ENCODE measurements at places on chromosomes 11 and 22.

DNA sequence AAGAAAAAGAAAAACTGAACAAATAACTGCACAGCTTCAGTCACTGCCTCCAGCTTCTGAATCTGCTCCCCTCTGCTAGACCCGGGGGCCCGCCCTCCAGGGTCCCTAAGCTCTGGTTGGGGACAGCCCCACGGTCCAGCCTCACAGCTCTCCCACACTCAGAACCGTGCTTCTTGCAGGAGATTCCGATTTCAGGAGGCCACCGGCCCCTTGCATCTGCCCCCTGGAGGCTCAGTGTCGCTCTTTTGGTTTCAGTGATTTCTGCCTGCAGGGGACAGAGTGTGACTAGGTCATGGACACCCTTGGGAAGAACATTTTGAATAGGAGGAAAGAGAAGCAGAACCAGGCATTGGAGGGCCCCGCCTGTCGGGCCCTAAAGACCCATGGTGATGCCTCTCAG lies 23.1 kb upstream of the RPS3 start:
- no peak for DNase-seq

DNA sequence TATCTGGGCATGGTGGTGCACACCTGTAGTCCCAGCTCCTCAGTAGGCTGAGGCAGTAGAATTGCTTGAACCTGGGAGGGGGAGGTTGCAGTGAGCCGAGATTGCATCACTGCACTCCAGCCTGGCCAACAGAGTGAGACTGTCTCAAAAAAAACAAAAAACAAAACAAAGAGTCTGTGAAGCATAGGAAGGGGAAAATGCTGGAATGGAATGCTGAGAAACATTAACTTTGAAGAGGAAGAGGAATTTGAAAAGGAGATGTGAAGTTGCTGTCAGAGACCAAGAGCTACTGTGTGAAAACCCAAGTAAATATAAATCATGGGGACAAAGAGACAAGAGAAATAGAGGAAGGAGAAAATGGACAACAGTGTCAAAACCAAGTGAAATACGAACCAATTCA lies 455.1 kb upstream of the ARHGAP42 start:
- DNase-seq, result no peak

DNA sequence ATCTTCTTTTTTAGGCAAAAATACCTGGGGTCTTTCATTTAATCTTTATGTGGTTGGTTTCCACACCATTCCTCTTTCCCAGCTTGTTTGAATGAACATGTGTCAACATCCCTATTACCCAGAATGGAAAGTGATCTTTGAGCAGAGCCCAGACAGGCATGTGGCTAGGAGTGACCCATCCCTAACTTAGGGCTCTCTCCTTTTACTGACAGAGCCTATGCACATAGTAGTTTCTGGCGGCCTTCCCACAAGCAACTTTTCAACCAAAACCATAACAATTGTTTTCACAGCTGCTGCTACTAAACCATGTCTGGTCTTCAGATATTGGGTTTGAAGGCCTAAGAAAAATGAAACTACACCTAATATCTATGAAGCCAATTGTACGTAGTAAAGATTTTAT lies 107.5 kb downstream of the TENM4 start:
- no peak for DNase-seq

DNA sequence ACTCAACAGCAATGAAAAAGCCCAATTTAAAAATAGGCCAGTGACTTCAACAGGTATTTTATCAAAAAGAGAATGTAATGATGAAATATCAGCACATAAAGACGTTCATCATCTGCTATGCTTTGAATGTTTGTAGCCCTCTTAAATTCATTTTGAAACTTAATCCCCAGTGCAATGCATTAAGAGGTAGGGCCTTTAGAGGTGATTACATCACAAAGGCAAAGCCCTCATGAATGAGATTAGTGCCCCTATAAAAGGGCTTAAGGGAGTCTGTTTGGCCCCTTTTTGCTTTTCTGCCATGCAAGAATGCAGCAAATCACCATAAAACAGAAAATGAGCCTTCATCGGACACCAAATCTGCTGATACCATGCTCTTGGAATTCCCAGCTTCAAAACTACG lies 637.0 kb downstream of the DLG2 start:
- no peak for DNase-seq

- no peak for DNase-seq
Observed at GRCh38 chr11:65867284-65868071, 5.1 kb downstream of the EFEMP2 start.

GRCh38 chr11:22846726-22847125 lies 13.5 kb downstream of the CCDC179 start:
- DNase-seq, result no peak

GRCh38 chr22:39233710-39234471 lies 10.9 kb downstream of the PDGFB start:
- no peak for DNase-seq

- DNase-seq, result no peak
Observed at GRCh38 chr11:72069787-72070251, 10.5 kb downstream of the NUMA1 start.

- no peak for DNase-seq
Observed at GRCh38 chr11:76781807-76782530, 1.2 kb upstream of the TSKU start.

GRCh38 chr22:24086310-24086709 lies 75.2 kb downstream of the CABIN1 start:
- no peak for DNase-seq

GRCh38 chr22:19478901-19479354 lies at the start of gene UFD1:
Gene UFD1 (minus strand): TSS chr22:19479193. CDS start chr22:19479085, 108 bp downstream.
- peak; percentile 77 for DNase-seq

GRCh38 chr11:103659743-103660142 lies 376.7 kb upstream of the DDI1 start:
- no peak for DNase-seq

GRCh38 chr11:19392321-19392720 lies 151.6 kb upstream of the E2F8 start:
- DNase-seq, result no peak

- no peak for DNase-seq
Observed at GRCh38 chr11:112248201-112248600, 12.5 kb downstream of the PLET1 start.

Measured in NCI-H1417 (cell line).